ENCODE measurements at places on chromosomes 4 and X. TPM values are rescaled to one million over a fixed set of nuclear protein-coding genes. Genes with fewer than 3 reads are reported as not detected.

GRCh38 chr4:140268186-140268841, 105.1 kb upstream of the SCOC start:
- no peak for DNase-seq

GRCh38 chr4:185589067-185589836, 53.9 kb upstream of the PDLIM3 start:
- peak; percentile 59 for DNase-seq

DNA sequence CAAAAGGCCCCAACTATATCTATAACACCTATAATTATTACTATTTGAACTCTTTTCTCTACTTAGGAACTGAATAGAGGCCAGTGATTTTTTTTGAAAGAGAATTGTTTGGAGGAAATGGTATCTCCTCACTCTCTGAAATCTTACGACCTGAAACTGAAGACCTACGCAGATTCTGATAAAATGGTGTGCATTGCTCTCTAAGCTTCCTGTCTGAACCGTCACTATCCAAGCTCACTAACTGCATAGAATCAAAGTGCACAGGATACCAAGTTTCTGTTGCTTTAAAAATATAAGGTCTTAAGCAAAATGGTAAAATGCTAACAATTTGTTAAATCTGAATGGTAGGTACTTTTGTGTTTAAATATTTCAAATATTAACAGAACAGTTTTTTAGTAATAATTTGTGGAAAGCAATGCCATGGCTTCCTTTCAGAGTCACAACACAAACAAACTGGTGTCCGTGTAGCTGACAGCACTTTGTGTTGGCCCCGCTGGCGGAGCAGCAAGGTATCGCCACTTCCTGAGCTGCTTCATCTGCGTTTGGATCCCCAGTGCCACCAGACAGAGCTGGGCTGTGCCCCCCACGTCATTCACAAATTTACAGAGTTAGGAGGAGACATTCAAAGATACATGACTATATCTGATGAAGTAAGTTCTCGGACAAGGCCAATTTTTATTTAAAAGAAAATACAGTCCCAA, 313.9 kb downstream of the FBXW7 start:
- no peak for DNase-seq

CFAP47 gene
- total RNA-seq: 0.26 TPM

PLXNB3 gene
- 14.3 TPM for total RNA-seq

BMP3 gene
- total RNA-seq: not detected

DNA sequence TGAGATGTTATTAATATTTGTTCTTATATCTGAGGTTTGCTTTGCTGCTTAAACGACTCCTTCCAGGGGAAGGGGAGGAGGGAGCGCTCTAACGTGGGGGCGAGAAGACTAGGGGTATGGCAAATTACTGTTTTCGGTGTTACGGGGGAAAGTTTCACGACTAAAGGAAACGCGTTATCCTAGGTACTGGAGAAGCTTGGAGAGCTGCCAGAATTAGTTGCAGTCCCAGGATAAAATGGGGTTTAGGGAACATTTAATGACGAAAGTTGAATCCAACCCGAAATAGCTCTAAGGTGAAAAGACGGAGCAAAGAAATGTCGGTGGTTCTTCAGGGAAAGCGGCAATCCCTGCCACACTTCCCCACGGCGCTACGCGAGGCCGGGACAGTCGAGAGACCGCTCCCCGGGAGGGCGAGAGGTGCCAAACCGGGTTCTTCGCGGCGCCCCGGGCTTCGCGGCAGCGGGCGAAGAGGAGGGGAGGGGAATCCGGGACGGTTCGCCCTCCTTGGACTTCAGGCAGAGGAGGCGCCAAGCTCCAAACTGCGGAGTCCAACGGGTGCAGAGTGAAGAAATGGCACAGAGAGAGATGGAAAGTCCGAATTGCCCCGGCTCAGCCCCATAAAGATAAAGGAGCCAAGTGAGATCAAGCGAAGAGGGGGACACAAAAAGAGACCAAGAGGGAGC, 724 bp downstream of the THOC2 start:
- DNase-seq: peak; percentile 7

DNA sequence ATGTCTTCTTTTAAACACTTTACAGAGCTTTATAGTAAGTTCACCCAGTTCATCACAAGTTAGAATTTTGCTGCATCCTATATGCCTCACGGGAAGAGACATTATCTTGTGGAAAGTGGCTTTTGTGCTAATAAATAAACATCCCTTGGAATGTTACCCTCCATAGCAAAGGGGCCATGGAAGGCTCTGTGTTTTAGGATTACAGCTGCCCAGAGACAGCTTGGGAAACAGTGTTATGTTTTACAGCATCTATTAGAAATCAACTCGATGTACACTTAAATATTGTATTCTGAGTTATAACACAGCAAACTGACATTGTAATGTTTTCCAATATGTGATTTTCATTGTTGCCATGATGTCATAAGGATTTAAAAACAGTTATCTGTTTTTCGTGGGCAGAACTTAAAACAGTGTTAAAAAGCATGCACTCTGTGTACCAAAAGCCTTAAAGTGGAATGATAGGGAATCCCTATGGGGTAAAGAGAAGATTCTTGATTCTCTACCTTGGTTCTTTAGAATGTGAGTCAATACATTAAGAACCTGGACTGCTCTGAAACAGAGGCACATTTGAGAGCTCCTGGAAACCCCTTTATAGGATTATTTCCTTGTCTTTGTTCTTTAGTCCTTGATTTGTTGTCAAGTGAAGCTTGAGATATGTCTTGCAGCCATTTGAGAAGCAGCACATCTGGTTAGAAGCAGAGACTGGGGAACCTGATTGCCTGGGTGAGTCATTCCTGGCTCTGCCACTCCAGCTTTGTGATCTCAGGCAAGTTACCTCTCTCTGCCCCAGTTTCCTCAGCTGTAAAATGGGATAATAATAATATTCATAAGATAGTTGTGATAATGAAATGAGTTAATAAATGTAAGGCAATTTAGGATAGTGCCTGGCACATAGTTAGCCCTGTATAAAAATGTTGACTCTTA, 41.6 kb downstream of the ARHGAP10 start:
- DNase-seq: peak; percentile 22

DNA sequence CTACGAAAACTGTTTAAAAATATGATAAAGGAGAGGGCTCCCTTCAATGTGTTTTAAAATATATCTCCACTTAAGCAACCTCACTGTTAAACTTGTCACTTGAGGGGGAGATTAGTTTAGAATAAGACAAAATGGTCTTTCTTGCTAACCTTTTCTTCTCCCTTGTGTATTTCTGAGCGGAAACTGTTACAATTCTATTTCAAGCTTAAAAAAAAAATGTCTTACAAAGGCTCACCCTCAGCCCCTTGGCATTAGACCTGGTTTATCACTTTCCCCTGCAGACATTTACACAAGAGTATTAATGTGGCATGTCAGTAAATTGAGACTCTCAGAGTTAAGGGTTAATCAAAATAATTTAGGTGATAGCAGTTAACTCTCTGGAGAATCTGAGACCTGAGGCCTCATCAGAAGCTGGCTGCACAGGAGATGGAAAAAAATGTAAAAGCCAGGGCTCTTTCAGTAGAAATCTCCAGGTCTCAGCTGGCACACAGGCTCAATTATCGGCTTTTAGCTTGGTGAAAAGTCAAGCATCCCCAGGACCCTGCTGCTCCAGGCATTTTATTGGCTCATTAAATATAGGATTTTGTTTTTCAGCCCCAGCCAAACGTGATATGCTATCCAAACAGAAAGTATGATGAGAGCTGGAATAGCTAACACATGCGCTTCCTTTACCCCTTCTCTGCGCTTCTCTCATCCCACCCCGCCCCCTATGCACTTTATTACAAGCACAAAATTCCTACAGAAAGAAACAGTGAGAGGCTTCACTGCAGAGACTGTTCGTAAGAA, 130.5 kb downstream of the PPA2 start:
- no peak for DNase-seq

- no peak for DNase-seq
These were observed 177.0 kb upstream of the RASGEF1B start for GRCh38 chr4:81648576-81649275.

NSG1 gene
- total RNA-seq: 7.0 TPM

C4orf36 gene
- total RNA-seq: 2.9 TPM

GRCh38 chr4:146072376-146072775, 103.1 kb upstream of the LSM6 start:
- no peak for DNase-seq

- DNase-seq: no peak
These were observed 100.0 kb downstream of the DOCK11 start for GRCh38 chrX:118595501-118596042.

GRCh38 chr4:3436798-3437581, 4.8 kb upstream of the HGFAC start:
- DNase-seq: peak; percentile 83

DNA sequence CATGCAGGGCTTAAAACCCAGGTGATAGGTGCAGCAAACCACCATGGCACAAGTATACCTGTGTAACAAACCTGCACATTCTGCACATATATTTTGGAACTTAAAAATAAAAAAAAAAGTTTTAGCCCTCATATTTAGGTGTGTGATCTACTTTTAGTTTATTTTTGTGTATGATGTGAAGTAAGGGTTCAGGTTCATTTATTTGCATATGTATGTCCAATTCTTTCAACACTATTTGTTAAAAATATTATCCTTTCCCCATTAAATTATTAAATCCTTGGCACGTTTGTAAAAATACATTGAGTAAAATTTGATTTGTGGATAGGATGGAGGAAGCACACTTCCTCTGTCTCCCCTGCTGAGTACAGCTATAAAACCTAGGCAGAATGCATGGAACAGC, 12.9 kb downstream of the RAB39B start:
- no peak for DNase-seq

GRCh38 chr4:19711871-19712270, 539.8 kb upstream of the SLIT2 start:
- DNase-seq: peak; percentile 68

CFI gene
- 1.1 TPM for total RNA-seq

- DNase-seq: peak; percentile 23
These were observed 678.3 kb upstream of the NR3C2 start for GRCh38 chr4:149120331-149121022.

- peak; percentile 29 for DNase-seq
These were observed 1601.7 kb upstream of the TENM3 start for GRCh38 chr4:180641495-180641894.

- DNase-seq: no peak
These were observed 92.0 kb downstream of the CHRDL1 start for GRCh38 chrX:110703641-110704040.

DNA sequence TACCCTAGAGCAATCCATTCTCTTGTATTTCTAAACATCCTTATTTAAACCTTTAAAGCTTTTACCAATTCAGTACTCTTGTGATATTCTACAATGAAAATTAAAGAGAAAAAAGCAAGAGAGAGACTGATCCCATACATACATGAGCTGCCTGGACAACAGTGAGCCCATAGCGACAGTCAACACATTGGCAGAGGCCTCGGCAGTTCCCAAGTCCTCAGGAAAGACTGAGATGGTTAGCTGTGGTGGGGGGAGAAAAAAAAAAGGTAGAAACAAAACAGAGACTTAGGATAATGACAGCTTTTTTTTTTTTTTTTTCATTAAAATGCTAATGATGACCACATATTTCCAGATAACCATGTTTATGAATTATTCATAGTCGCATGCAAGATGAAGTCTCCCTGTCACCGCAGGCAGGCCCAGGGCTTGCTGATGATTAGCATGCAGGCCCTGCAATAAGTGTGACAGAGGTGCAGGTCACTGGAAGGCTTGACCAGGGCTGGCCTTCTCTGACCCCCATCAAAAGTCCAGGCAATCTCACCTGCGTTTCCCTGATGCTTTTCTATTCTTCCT, 148.8 kb downstream of the APBB2 start:
- DNase-seq: no peak

DNA sequence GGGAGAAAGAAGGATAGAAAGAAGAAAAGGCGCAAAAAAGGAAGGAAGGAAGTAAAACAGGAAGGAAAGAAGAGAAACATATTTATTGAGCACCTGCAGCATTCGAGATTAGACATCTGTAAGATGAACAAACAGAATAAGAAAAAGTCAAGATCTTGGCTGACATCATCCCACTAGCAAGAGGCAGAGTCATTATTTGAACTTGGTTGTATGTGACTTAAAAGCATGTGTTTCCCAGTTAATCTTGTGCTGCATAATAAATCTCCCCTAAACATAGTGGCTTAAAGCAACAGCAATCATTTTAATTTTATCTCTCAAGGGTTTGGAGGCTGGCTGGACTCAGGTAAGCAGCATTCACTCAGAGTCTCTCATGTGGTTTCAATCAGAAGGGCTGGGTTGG, 38.5 kb upstream of the COX7B2 start:
- no peak for DNase-seq

VSIG1 gene
- total RNA-seq: not detected

- DNase-seq: peak; percentile 75
These were observed 720.9 kb downstream of the RAPGEF2 start for GRCh38 chr4:159823743-159824142.

- DNase-seq: peak; percentile 23
These were observed 105.5 kb upstream of the OTUD4 start for GRCh38 chr4:145285928-145286327.

DNA sequence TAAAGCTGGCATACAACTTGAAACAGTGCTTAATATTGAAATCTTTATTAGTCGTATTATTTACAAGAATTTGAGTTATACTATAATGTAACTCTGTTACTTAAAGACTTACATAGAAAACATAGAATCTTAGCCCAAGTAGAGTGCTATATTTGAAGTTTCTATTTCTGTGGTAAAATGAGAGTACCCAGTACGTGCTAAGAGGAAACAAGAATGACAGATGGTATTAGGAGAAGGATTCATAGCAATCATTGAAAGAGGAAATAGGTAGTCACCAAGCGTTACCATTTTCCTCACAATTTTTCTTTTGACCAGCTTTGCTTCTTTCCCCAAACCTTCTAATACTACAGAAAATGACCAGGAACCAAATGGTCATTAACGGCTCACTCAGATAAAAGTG, 412.1 kb upstream of the GRIA3 start:
- DNase-seq: no peak

ADH1B gene
- not detected for total RNA-seq

GRCh38 chrX:2262668-2263055, 238.1 kb downstream of the DHRSX start:
- DNase-seq: no peak

SSX2 gene
- total RNA-seq: not detected

DNA sequence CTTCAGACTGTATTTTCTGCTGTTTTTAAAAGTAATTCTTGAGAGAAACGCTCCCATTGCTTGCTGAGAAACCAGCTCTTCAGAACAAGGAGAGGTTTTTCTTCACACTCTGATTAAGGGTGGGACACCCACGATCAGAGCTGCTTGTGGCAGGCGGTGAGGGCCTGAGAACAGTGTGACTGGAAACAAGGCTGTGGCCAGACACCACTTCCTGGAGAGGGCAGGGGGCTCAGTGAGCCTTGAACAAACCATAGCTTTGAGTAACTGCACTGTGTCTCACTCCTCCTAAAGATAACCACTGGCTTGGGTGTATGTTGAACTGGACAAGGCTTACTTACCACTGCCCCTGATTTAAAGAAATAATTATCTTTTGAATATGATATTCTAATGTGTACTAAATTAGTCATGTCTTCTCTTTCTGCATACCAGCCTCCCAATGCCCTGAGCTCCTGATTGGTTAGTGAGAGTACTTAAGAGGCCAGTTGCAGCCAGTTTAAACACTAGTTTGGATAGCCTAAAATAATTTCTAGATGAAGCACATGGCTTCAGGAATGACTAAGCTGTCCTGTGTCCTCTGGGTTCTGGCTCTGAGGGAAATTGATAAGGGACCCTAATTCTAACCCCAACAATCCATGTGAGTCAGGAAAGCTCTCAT, 3.7 kb upstream of the GPR82 start:
- no peak for DNase-seq

GRCh38 chrX:45198301-45198700, 2.4 kb downstream of the DIPK2B start:
- DNase-seq: no peak

All from A172 (cell line).